ENCODE measurements at places on chromosomes 11 and 22. TPM values are rescaled to one million over a fixed set of nuclear protein-coding genes. Genes with fewer than 3 reads are reported as not detected.

The NECTIN1 gene
- 10.5 TPM for total RNA-seq

The SAA2 gene
- not detected for total RNA-seq

The F2 gene
- total RNA-seq, result not detected

The C11orf91 gene
- total RNA-seq, result 0.33 TPM

The RIMBP3B gene
- not detected for total RNA-seq
